AG04450 (cell line): ENCODE measurements at places on chromosomes 3 and 15.

- no peak for DNase-seq
These were observed 620.4 kb upstream of the NR2F2 start for GRCh38 chr15:95709959-95710695.

DNA sequence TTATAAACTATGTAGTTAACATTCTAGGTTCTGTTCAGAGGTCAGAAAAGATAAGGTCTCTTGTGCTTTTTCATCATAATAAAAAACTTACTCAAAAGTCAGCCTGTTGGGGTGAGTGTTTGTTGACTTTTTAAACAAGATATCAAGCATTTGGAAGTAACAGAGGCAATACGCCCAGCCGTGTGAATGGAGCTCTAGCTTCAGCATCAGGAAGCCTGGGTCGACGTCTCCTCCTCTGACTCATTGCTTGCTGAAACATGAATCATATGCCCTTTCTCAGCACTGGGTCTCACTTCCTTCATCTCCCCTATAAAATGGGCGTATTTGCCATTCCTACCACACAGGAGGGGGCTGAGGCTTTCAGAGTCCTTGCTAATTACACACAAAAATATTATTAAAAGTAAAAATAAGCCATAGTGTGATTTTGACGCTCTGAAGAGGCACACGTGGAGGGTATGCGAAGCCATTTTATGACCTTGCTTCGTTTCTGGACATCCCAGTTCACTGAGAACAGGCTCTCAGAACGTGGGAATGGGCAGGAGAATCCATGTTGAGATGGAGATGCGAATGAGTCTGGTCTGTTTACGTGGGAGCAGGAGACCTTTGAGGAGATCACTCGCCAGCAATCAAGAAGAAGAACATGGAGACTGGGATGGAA is 220.8 kb upstream of the TPRG1 start:
- DNase-seq: peak; percentile 92

GRCh38 chr3:74639681-74640080 is 25.2 kb upstream of the CNTN3 start:
- no peak for DNase-seq

GRCh38 chr15:50135031-50135551 is 16.1 kb upstream of the ATP8B4 start:
- no peak for DNase-seq

DNA sequence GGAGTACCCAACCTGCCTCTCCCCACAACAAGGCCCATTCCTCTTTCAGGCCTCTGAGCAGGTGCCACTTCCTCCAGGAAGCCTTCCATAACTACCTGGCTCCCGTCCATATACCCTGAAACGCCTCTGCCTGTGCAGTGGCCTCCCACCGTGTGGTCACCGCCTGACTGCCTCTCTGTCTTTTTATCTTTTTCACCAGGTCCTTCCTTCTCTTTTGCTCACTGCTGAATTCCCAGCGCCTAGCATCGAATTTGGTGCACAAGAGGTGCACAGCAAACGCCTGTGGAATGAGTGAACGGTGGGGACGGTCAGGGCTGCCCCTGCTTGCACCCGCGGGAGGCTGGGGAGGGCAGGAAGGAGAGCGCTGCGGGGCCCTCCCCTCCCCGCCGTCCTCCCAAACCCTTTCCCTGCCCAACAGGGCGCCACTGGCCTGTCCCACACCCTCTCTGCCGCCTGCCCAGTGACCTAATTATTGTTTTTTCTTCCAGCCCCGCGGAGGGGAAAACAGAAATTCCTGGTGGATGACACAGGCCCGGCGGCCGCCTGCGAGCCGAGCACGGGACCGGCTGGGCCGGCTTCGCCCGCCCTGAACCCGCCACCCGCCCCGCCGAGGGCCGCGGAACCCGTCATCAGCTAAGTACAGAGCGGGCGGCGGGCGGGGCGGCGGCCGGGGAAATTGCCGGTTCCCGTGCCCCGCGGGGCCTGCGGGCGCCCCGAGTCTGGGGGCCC is 140.1 kb downstream of the SMAD6 start:
- peak; percentile 68 for DNase-seq

DNA sequence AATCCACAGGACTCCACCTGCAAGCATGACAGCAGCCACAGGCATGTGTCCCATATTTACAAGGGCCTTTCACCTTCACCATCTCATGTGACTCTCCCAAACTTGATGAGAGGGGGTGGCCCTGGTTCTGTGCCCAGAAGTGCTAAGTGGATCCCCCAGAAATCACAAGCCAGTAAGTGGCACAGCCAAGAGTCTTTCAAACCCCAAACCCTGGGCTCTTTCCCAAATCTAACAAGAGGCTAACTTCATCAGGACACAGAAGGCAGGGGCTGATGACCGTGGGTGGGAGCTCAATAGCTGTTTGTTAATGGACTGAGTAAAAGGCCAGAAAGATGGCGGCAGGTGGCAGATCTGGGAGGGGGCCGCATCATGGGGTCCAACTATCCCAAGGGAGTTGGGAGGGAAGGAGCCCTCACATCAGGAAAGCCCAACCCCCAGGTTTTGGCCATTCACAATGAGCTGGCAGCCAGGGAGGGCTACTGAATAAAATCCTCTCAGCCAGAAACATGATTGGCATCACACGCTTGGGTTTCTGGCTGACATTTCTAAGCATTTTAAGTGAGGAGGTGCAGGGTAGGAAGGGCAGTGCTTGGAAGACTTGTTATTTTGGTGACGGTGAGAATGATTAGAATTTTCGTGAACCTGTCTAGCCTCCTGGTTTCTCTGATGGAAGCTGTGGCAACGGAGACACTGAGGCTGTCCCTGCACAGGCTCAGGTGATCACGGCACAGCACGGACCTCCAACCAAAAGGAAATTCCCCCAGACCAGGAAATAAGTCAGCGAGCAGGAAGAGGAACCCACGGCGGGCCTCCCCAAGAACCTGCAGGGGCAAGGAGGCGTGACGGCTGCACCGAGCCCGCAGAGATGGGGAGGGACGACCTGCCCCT is 109.3 kb downstream of the OXNAD1 start:
- no peak for DNase-seq

GRCh38 chr3:197035577-197035976 is 6.0 kb upstream of the MELTF start:
- no peak for DNase-seq

DNA sequence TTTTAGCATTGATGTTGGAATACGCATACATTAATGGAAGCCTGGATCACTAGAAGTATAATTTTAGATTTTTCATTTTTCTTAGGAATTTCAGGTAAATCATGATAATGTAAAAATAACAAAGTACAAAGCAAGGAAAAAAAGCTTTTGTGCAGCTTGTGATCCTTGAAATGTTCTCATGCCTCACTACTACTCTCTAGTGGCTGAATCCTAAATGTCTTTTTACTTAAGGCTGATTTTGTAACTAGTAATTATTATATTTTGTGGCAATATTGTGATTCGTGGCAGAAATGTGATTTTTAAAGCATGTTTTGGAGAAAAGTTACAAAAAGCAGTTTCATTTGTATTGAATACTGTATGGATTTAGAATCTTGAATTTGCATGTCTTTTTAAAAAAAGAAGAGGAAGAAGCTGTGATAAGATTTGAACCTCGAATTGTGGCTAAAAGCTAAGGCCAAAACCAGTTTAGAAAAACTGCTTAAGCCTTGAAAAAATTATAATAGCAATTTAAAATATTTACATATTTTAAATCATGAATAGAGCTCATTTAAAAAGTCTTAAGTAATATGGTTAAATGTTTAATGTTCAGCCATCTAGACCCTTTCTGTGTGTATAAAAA is 39.0 kb downstream of the U2SURP start:
- DNase-seq: no peak

- no peak for DNase-seq
These were observed 378 bp upstream of the FEM1B start for GRCh38 chr15:68277131-68277602.

GRCh38 chr15:97947465-97948260 is 12.8 kb upstream of the ARRDC4 start:
- no peak for DNase-seq

- DNase-seq: no peak
These were observed 69.2 kb upstream of the MFGE8 start for GRCh38 chr15:88982304-88982945.

DNA sequence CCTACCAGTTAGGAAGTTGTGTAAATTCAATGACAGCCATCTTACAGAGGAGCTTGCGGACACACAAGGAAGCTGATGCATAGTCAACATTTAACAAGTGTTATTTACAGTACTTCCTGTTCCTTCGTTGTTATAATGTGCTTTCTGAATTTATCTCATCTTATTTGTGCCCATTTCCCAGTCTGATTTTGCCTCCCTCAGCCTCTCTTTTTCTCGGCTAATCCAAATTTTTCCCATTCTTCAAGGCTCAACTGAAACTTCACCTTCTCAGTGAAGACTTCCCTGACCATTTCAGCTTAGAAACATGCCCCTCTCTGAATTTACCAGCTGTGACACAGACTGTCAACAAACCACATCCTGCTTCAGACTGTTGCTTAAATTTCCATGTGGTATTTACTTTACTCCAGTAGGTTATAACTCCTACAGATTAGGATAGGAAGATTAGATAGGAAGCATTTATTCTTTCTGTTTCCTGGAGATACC is 55.7 kb upstream of the CP start:
- peak; percentile 18 for DNase-seq

DNA sequence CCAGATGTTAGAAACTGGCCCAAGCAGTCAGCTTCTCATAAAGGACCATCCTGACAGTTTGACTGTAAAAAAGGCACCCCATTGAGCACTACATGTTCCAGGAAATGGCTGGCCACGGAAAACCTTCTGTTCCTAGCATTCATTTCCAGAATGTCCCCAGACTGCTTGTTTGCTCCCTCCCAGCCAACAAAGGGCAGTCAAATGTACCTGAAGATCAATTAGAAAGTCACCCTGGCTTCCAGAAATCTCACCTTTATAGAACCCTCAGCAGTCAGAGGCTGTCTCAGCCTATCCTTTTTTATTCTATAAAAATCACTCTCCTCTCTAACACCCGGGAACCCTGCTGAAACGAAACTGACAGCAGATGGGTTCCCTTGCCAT is 784 bp upstream of the SAMMSON start:
- no peak for DNase-seq

- no peak for DNase-seq
These were observed 281.7 kb downstream of the ROBO2 start for GRCh38 chr3:77321646-77322045.

DNA sequence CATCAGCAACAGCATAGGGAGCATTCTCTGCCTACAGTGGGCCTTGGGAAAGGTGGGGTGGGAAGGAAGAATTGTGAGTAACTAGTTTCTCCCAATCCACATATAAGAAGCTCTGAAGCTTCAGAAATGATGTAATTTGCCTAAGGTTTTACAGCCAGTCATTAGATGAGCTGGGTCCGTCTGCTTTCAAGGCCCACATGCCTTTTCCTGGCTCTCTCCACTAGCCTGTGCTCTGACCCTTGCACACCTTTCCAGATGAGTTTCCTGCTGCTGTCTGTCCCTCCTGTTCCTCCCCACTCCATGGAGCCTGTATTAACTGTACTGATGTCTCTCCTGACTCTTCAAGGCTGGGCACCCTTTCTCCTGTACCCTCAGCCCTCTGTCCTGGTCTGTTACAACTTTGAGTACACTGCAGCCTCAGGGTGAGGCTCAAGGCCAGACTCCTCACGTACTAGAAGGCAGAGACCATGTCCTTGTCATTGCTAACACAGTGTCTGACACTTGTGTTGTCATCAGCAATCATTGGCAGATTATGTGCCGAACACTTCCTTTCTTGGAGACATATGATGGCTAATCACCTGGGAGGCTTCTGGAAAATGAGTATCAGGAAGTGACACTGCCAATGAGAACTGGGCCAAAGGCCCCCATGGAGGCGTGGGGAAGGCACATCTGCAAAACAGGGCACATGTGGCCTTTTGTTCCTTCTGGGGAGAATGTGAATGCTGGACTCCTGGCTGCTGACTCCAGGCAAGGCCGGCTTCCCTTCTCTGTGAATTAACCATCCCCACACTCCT is 6.6 kb downstream of the TM6SF1 start:
- no peak for DNase-seq

DNA sequence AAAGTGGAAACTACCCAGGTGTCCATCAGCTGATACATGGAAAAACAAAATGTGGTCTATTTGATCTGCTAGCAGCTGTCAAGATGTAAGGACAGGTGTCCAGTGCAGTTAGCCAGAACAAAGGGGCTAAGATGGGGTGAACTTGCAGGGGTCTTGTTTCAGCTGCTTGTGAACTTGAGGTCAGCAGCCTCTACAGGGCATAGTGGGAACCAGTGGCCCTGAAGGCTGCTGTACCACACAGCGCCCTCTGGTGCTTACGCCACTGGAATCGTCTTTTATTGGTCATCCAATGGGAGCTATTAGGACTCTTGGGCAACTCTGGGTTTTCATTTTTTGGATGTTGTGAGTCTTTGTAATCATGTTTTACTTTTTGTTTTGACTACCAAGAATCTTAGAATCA is 62.2 kb upstream of the CTSH start:
- no peak for DNase-seq

- no peak for DNase-seq
These were observed 180.6 kb downstream of the PTPRG start for GRCh38 chr3:61742006-61742405.

DNA sequence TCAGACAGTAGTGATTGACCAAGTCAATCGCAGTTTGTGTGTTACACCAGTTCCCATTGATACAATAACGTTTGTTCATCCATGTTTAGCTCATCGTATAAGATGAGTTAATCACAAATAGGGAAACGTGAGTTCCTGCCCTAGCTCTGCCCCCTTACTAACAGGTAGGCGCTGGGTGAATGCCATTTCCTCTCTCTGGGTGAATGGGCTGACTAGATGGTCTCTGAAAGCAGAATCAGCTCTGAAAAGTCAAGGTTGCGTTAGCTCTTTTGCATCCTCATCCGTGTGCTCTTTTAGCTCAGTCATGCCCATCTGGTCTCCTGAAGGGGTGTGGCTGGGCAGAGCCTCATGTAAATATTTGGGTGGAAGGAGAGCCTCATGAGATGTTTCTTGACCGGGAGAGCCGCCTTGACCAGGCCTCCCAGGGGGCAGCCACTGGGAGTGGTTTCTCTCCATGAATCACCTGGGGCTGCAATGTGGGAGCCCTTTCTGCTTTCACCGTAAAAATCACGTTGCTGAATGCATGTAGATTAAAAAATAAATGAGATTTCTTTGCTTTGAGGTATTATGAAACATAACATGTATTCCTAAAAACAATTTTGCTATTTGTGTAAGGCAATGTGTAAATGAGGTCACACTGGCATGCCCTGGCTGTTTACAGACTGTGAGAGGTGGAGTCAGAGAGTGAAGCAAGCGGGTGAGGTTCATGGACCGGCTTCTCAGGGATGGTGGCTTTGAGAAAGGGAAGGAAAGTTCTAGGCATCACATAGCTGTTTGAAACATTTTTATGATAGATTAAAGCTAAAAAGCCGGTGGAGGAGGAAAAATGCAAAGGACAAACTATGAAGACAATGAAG is 108.4 kb upstream of the RASGRP1 start:
- no peak for DNase-seq

GRCh38 chr3:33441225-33441976 is 1.2 kb upstream of the UBP1 start:
- DNase-seq: no peak

DNA sequence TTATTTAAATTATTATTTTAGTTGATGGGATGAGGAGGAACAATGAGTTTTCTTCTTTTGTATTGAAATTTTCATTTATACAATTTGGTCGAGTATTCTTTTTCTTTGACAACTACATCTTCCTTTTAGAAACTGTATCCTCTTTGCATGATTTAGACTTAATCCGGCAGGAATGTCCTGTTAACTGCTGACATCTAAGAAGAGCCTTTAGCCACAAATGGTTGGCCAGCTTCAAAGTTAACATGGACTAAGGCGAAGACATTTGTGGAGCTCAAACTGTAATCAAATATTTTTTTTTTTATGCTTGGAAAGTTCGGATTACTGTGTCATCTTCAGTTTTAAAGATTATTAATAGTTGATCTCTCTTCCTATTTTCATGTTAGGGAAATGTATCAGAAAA is 43.2 kb downstream of the RIOX2 start:
- DNase-seq: no peak
